ENCODE measurements at places on chromosomes 6 and 20.

GRCh38 chr6:42460883-42461282 is 9.2 kb upstream of the TRERF1 start:
- no peak for DNase-seq

DNA sequence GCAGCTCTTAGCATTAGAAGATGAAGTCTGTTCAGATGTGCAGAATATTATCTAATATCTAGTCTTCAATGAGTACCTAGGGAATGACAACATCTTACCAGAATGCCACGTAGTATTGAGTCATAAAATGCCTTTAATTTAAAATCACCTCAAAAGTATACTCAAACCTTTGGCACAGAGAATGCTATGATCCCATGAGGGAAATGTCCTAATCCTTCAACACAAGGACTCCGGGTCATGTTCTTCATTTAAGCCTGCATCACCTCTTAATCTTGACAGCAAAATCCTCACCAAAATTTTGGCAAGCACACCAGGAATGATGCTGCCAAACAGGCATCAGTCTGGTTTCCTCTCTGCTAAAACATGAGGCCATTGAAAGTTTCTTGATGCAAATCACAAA is 23.6 kb upstream of the MARCKS start:
- DNase-seq, result no peak

GRCh38 chr20:31474758-31475427 is at the start of the genes DEFB124 and REM1:
Gene DEFB124, minus strand, starts transcription at chr20:31475127. Its CDS starts 2,114 bp downstream, at chr20:31473013.
Gene REM1, plus strand, starts transcription at chr20:31475288. Its CDS starts 1,158 bp downstream, at chr20:31476446.
- no peak for DNase-seq

GRCh38 chr20:15594158-15594695 is 979.0 kb downstream of the KIF16B start:
- DNase-seq, result no peak

DNA sequence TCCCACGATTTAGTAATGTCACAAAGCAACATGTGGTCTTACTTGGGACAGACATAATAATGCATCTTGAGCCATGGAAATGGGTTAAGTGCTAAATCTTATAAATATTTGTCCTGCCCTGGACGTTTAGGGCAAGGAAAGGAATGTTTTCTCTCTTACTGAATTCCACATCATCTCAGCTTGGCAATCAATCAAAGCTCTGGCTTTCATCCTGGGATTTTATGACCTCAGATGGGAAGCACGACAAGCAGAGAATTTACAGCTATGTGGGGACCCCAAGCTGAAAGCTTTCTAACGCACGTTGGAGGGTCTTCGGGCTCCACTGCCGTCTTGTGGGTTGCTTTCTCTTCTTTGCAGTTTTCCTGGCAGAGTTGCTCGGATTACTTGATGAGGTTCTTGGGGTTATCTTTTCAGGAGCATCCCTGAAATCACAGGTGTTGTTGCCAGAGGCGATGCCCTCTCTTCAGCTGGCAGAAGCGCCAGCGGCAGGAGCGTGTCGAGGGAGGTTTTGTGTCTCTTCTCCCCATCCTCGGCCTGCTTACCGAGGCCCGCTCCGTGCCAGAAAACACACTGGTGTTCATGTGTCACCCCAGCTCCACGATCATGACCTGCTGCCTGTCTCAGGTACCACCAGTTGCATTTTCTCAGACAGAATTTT is 73.4 kb upstream of the FRMD1 start:
- no peak for DNase-seq

DNA sequence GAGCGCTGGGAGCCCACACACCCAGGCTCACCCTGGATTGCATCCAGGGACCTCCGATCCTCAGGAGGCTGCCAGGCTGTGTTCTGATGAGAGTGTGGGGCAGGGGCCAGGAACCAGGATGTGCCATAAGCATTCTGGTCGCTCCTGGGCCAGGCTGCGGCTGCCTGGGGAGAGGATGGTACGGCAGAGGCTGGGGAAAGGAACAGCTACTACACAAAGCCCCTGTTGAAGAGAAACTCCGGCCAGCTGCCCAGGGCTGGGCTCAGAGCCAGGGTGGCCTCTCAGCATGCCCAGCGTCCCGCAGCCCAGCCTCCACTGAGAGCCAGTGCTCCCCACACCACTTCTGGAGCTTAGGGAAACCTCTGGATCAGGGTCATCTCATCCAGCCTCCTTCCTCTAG is 21.7 kb upstream of the OCSTAMP start:
- peak; percentile 93 for DNase-seq

DNA sequence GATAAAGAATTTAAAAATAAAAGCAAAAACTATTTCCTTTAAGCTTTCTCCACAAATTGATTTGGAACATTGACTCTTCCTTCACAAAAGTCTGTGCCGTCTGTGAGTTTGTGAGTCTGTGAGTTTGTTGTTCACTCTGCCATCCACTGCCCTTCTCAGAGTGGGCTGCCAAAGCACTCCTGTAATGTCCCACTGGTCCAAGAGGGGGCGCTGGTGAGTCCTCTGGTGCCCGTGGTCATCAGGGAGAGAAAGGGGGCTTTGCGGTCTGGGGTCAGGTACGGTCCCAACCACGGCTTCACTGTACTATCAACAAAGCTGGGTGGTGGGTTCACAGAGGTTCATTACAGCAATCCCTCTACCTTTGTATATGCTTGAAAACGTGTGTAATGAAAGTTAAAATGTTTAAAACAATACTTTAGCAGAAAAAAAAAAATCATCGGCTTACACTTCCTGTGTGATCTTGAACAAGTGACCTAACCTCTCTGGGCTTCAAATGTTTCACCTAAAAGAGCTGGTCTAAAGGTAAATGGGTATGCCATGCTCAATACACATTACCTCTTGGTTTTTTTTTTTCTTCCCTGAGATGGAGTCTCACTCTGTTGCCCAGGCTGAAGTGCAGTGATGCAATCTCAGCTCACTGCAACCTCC is 5.6 kb upstream of the ANKRD60 start:
- DNase-seq, result no peak

- DNase-seq, result peak; percentile 96
Measured at GRCh38 chr6:93419304-93420162, at the start of gene EPHA7. Gene EPHA7, minus strand, starts transcription at chr6:93419559. Its CDS starts 218 bp downstream, at chr6:93419341.

DNA sequence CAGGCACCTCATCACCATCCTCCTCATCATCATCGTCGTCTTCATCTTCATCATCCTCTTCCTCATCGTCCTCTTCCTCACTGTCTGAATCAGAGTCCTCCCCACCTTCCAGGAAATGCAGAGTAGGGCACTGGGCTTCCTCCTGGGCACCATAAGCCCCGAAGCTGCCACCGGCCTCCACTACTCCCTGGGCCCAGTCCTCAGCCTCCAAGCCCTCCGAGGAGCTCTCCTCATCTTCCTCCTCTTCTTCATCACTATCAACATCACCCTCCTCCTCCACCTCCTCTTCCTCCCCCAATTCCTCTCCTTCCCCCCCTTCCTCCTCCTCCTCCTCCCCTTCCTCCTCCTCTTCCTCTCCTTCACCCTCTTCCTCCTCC is 1.7 kb downstream of the CENPB start:
- DNase-seq, result no peak

DNA sequence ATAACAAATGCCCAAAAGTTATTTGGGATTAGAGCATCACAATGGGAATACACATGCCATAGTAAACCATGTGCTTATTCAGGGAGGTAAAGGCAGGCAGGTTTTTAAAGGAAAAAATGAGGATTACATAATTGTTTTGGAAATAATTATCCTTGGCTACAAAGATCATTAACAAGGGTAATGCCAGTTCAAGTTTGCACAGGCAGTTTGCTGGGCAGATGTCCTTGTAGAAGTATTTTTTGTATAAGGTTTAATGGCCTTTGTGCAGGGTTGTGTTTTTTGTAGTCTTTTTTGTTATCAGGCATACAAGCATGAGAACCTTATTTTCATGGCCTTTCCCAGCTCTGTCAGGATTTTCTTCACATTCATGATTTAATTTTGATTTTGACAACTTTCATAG is 24.7 kb downstream of the FBXO9 start:
- DNase-seq, result no peak

DNA sequence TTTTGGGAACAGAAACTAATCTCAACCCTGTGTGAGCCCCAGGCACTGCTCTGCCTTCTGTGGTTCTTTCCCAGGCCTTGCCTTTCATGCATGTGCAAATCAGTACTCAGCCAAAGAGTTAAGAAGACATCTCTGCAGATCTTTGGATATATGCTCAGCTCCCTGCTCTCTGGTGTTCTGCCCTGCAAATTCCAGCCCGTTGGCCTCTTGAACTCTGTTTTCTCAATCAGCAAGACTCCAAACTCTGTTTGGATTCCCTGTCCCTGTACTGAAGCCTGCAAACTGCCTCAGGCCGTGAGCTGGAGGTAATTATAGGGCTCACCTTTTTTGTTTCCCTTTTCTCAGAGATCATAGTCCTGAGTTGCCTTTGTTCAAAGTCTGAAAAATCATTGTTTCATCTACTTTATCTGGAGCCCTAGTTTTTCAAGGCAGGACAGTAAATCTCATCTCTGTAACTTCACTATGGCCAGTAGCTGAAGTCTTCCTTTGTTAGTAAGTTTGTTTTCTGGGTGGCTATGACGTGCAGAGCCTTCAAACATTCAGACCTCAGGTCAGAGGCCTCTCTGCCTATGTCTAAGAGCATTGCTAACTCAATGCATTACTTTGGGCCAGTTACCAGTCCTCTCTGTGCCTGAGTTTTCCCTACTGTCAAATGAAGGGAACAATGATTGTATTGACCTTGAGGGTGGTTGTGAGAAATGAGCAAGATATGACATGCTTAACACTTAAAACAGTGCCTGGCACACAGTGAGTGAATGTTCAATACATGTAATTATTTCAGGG is 15.9 kb upstream of the MDFI start:
- no peak for DNase-seq

DNA sequence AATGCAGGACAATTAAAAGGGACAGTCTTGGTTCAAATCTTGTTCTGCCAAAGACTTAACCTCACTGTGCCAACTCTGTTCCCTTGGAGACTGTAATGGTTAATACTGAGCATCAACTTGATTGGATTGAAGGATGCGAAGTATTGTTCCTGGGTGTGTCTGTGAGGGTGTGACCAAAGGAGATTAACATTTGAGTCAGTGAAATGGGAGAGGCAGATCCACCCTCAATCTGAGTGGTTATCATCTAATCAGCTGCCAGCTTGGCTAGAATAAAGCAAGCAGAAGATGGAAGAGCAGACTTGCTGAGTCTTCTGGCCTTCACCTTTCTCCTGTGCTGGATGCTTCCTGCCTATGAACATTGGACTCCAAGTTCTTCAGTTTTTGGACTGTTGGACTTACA is 474.4 kb downstream of the CD83 start:
- DNase-seq, result no peak

DNA sequence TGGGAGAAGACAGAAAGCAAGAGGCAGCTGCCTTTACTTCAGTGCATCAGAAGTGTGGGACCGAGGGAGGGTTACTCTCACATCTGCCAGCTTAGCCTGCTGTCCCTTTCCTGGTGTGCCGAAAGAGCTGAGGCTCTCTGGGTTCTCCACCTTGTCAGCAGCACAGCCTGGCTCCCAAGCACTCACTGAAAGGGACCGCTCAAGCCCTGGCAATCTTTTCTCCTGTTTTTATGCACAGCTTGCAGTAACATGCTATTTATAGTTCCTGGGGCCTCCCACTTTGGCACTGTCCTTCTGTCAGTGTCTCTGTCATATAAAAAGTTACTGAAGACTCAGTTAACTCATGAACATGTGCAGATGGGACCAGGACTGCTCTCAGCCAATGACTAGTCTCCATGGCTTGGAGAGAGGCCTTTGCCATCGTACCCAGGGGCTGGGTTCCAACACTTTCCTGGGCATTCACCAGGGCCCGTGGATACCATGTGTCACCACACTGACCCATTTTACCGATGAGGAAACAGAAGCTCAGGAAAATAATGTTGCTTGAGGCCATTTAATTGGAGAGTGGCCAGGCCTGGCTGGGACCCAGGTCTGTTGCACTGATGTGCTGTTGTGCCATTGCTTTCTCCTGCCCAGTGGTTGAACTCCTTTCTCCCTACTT is 46.2 kb downstream of the PANK2 start:
- DNase-seq, result no peak

DNA sequence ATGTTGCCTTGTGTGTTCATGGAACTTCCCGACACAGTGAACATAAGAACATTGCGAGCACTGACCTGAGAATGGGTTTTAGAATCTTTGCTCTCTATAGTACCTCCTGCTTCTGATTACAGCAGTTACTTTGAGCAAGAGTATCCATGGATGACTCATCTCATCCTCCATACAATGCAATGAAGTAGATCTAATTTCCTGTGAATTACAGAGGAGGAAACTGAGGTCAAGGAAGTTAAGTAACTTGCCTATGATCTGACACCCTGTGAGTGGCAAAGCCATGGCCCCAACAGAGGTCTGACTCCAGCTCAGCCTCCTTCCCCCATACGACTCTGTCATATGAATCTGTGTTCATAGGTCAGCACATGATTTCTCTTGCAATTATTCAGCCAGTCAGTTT is 518.1 kb downstream of the TFAP2A start:
- no peak for DNase-seq

DNA sequence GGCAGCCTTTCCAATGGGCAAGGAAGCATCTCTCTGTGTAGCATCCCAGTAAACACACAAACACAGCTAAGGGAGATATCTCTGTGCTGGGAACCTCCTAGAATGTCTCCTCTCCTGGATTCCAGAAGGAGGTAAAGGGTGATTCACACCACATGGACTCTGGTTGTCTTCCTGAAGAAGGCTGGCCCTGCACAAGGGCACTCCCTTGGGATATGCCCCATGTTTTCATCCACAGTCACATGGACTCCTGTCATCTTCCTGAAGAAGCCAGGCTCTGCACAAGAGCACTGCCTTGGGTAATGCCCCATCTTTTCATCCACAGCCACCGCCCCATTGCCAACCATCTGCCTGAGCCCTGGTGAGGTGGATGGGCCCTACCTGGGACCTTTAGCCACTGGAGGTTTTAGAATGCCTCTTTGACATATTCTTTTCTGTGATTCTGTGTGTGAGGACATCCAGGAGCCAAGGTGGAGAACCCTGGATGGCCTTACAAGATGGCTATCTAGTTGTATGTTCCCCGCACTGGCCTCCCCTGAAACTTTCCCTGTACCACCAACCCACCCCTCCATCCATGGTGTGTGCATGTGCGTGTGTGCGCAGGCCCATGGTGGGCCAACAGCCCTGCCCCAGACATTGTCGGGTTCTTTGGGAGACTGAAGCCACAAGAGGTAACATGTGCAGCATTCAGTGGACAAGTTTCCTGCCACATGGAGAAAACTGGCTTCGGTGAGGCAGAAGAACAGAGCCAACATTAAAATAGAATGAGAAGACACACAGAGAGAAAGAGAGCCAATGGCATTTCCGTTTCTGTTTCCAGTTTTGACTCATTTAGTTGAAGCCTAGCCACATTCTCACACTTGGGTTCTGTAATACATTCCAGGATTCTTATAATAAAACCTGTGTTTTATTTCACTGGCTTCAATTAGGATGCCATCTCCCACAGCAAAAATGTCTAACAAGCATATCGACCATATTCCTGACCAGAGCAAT is 110.2 kb upstream of the CST7 start:
- DNase-seq, result no peak

DNA sequence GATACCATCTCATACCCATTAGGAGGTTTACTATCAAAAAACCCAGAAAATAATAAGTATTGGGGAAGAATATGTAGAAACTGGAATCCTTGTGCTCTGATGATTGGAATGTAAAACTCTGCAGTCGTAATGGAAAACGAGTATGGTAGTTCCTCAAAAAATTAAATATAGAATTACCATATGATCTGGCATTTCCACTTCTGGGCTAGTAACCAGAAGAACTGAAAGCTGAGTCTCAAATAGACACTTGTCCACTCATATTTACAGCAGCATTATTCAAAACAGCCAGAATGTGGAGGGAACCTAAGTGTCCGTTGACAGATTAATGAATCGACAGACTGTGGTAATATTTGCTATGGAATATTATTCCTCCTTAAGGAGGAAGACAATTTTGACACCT is 44.3 kb downstream of the FOXC1 start:
- DNase-seq, result no peak

GRCh38 chr6:152271776-152272464 is 365.2 kb downstream of the SYNE1 start:
- no peak for DNase-seq
